ENCODE measurements at places on chromosomes 3 and 15.

DNA sequence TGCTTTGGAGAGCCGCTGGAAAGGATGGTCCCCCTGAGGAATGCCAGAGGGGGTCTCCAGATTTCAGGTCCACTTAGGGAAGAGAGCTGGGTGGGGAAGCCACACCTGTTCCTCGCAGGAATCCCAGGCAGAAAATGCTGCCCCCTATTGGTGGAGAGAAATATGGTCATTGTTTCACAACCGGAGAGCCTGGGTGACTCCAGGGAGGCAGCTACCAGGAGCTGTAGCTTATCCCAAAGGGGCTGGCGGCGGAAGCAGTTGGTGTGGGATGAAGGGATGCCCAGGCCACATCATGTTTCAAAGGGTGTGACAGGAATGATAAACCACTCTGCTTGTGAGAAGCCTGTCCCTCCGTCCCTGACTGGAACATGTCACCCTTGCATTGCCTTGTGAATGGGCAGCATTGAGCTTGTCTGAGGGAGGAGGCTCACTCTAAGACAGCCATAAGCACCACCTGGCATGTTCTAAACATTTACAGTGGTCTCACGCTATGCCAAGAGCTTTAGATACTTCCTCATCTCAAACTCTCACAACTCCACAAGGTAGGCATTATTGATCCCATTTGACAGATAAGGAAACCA is 34.5 kb downstream of the POMGNT2 start:
- DNase-seq: no peak

- no peak for DNase-seq
These were observed 132.2 kb downstream of the ASB7 start for GRCh38 chr15:100734586-100734985.

- DNase-seq: no peak
These were observed 101.2 kb upstream of the SLC4A7 start for GRCh38 chr3:27585429-27585828.

- peak; percentile 23 for DNase-seq
These were observed 5.5 kb downstream of the CCPG1 start for GRCh38 chr15:55402707-55403106.

- DNase-seq: no peak
These were observed 23.3 kb upstream of the MYO5C start for GRCh38 chr15:52318729-52319500.

GRCh38 chr3:73626106-73626505 is 1.4 kb upstream of the PDZRN3 start:
- peak; percentile 59 for DNase-seq

DNA sequence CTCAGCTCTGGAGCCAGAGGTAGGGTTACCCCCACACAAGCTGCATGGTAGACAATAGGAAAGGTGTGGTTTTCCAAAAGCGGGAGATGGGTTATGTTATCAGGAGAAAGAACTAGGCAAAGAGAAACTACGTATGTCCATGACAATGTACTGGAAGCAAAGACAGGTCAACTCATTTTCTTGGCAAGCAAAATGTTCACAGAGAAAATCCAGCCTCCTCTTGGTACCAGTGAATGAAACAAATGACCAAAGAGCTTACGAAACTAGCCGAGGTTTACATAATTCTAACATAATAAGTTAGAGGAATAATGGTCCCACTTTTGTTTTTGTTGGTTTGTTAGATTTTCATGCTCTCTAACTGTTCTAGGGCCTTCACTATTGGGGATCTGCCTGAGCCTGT is 338.1 kb upstream of the TGFBR2 start:
- DNase-seq: no peak

DNA sequence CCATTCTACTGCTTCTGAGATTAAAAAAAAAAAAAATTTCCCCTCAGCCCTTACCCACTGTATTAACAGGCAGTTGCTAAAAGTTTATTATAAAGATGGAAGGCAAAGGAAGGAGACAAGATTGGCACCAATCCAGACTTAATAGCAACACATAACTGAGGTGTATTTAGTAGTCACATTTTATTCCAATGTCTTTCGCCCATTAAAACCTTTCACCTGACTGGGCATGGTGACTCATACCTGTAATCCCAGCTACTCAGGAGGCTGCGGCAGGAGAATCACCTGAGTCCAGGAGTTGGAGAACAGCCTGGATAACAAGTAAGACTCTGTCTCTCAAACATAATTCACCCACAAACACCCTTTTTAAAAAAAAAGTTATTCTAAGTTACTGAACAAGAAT is 4.4 kb downstream of the ACAP2 start:
- DNase-seq: no peak

DNA sequence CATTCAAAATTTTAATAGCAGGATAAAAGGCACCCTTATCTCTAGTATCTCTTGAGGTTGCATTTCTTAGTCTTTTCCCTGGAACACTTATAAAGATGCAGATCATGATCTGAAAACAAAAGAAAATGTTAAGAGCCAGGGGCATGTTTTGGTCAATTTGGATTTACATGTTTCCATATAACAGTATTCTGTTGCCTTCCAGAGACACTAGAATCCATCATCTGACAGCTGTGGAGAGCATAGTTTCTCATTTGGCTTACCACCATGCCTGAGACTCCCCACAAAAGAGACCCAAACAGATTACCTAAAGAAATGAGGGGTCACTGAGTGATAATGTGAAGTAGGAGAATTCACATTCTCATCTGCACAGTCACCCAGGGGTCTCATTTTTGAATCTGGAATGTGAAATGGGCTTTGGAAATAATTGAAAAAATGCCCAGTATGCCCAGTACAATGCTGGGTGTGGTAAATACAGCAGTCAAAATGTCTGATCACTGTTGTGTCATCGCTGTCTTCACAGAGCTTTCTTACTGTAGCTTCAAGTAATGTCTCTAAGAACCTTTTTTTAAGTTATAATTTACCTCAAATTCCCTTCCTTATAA is 79.9 kb upstream of the ZBTB20 start:
- no peak for DNase-seq

GRCh38 chr3:125389282-125389681 is 14.2 kb upstream of the ZNF148 start:
- DNase-seq: no peak

DNA sequence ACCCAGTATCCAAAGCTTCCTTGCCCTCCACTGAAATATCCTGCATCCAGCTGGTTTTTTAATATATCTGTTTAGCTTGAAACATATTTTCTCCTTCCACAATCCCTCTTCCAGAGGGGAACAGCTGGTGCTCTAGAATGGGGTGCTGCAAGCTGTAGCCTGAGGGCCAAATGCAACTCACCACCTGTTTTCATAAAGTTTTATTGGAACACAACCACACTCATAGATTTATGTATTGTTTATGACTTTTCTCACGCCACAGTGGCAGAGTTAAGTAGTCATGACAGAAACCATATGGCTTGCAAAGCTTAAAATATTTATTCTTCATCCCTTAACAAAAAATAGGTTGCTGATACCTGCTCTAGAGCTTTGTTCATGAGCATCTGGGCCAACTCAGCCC is 298.7 kb downstream of the CLSTN2 start:
- DNase-seq: no peak

- DNase-seq: no peak
These were observed 179.9 kb upstream of the PFN2 start for GRCh38 chr3:150150633-150151032.

GRCh38 chr3:16885593-16886302 is 993 bp downstream of the PLCL2 start:
- peak; percentile 32 for DNase-seq

- DNase-seq: no peak
These were observed 318.6 kb downstream of the SUCLG2 start for GRCh38 chr3:67335813-67336212.

DNA sequence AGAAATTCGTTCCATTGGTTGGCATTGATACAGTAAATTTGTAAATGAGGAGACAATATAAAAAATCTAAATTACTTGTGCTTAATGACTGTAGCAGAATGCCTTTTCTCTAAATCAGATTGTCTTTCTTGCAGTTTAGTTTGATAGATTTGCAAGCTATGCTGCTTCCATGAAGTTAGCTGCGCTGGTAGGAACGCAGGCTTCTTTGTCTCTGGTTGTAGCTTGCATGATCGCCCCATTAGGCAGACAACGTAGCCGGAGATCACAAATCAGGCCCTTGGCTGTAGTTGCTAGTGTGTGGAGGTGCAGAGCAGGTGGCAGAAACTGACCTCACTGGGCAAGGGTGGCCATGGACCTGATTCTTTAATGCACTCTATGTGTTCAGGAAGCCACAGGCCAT is 6.1 kb downstream of the ZIC1 start:
- DNase-seq: no peak

GRCh38 chr3:139127101-139127500 is 82.4 kb upstream of the PRR23C start:
- no peak for DNase-seq

GRCh38 chr3:152209060-152209459 is 59.7 kb upstream of the MBNL1 start:
- DNase-seq: no peak

DNA sequence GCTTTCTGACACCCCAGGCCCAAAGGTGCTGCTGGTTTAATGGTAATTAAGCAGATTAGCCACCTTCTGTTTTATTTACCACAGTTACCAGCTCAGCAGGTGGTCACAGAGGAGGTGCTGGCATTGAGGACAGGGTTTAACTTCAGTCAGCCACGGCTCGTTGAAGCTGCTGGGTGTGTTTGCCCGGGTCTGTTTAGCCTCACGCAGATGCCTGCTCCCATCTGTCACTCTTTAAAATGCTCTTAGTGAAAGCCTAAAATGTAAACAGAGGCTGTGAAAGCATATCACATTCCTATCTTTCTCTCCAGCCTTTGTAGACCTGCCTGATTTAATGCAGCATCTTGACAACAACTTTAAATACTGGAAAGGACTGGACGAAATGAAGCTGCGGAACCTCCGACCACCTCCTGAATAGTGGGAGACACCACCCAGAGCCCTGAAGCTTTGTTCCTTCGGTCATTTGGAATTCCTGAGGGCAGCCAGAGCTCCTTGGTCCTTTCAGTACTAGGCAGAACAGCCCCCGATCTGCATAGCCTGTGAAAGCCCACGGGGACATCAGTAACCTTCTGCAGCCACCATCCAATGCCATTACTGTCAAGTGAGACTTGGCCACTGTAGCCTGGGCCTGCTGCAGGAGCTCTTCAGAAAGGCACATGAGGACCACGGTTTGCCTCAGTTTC is 156.0 kb downstream of the PDE8A start:
- DNase-seq: no peak

DNA sequence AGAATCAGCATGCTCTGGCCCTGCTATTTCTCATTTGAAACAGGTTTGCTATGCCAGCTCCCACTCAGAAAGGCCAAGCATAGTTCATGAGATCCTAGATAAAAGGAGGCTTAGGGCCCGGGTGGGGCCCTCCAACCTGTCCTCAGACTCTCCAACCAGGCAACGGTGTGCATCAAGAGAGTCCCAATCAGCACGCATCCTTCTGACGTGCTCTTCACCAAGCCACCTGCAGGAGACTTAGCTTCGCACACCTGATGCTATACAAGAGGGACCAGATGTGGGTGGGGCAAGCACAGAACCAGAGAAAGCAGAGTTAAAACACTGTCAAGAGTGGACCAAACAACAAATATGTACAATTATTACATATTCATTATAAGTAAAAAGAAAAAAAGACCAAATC is 17.3 kb downstream of the STIMATE start:
- no peak for DNase-seq

DNA sequence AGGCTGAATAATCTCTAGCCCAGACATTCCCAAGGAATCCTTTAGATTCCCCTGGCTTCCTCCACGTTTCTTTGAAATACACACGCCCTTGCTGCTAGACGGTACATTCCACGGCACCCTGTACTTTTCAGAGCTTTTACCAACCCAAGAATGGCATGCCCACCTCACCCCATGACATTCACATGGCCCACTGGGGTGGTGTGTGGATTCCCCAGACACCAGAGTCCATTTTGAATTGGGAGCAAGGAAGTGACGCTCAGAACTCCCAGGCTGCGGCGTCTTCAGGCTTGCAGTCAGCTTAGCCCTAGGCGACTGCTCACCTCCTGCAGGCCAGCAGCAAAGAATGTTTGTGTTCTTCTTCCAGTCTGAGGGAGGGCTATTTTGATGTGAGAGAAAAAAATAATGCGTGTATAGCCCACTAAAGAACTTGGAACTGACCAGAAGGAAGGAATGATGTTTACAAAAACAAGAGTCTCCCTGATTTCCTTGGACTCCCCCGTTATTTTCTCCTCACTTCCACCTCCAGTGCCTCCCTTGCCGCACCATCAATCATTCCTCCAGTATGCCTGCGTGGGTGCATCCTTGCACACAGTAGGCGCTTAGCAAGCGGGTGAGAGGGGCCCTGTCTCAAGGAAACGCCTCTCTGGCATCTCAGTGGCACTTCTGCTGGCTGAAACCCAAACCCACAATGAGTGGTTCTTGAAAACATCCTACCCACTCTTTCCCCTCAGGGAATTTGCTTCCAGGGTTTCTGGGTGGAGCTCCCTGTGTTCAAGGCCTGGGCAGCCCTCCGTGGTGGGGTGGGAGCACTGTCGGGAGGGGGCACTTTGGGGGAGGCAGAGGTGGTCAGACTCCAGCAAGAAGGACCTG is 59.9 kb downstream of the SMAD6 start:
- no peak for DNase-seq

- no peak for DNase-seq
These were observed 58.4 kb downstream of the IGF2BP2 start for GRCh38 chr3:185766329-185767001.

- DNase-seq: no peak
These were observed 63.1 kb downstream of the POLQ start for GRCh38 chr3:121482660-121483059.

Measured in muscle of leg (tissue), 16 donors.